Fibroblast of skin of right quadriceps (primary cell): ENCODE measurements at places on chromosomes 7 and 10.

DNA sequence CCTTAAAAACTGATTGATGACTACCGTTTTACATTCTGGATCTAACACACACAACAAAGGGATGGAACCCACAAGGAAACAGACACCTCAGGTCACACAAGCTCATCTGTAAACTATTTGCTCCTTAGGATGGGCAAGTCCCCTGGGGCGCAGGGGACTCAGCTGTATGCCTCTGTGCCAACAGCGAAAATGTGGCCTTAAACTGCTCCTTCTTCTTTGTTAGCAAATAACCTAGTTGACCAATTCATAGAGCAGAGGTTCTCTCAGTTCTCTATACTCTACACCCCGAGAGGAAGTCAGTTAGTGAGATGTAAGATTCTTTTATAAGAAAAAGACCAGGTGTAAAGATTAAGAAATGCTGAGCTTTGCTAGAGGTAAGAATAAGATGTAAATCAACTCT is 181.9 kb upstream of the PRSS58 start:
- no peak for DNase-seq

- no peak for DNase-seq
These were observed 15.8 kb downstream of the NUP205 start for GRCh38 chr7:135573541-135573940.

GRCh38 chr10:99234041-99234790 is 1.4 kb downstream of the HPSE2 start:
- peak; percentile 41 for DNase-seq

DNA sequence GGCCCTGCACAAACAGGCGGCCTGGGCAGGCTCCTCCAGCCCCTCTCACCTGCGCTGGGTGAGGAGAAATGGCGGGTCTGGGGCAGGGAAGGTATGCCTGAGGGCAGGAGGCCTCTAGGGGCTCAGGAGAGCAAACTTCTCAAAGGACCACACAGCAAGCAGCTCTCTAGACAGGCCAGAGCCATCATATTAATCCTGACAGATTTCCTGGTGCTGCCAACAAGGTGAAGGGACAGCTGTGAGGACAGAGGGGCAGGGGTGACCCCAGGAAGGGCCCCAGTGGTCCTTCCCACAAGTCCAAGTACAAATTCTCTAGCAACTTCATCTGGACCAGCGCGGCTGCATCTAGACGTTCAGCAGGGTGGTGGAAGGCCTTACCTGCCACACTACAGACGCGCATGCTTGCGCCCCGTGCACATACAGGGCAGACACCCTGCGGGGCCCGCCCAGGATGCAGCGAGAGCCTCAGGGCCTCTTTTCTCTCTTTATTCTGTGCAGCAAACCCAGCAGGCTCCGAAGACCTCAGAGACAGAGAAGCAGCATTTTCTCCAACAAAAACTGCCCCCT is 62.1 kb downstream of the ZRANB1 start:
- no peak for DNase-seq

DNA sequence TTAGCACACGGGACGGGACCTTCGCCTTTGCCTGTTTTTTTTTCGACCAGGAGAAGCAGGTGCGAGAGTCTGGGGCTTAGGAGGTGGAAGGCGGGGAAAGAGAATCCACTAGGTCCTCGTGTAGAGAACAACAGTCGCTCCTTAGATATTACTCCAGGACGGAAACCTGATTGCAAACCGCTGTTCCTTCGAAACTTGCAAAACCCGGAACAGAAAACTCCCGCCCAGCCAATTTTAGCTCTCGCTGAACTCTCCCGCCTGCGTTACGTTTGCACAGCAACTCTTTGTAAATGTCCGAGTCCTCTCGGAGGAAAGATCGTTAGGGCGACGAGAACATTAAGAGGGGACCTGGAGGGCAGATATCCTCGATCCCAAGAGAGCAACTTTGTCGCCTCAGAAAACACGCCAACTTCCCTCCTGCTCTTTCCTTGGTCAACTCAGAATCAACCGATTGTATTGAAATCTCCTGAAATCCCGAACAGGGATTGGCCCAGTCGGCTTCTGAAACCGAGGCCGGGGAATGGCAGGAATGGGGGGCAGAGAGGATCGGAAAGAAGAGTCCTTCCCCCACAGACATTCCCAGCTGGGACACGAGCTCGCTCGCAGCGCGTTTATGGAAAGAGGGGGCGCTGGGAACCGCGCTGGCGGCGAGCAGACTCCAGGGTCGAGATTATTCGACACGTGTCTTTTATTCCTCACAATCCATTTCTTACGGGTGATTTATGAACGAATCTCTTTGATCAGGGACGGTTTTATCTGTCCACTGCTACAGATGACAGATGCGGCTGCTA is 9.9 kb downstream of the TWIST1 start:
- peak; percentile 90 for DNase-seq

- DNase-seq = peak; percentile 42
These were observed 8.9 kb downstream of the LCOR start for GRCh38 chr10:96840841-96841518.
